ENCODE measurements at places on chromosomes 2 and 18.

DNA sequence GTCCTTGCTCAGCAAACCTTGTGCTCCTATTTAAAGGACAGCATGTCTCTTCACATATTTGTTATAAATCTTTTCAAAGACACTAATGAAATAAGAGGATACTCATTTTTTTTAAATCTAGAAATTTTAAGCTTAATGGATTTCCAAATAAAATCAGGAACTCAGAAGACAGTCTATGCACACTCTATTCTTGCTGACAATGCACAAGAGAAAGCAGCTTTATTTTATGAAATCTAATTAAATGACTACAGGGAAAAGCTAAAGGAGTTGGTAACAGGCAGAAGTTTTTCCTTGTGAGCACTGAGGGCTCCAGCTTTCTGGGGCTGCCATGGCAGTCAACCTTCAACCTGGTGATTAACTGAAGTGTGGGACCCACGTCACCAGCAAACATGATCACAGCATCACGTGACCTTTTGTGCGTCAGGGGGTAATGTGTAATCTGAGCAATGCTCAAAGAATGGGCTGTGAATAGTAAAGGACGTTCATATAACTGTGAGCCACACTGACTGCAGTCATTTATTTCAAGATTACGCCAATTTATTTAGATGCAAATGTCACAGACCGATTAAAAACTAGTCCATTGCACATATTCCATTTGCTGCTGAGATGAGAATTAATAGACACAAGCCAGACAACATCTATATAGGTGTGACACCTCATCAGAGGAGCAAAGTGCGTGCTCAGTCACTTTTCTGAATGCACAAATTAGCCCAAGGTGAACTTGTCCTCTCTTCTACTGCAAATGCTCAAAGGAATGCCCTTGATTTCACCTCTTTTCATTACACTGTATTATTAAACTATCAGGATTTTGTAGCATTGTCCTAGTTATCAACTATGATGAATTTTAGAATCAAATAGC lies 11.6 kb upstream of the DNER start:
- DNase-seq, result no peak

- DNase-seq, result no peak
These were observed 58.6 kb downstream of the FN1 start for GRCh38 chr2:215377283-215377682.

DNA sequence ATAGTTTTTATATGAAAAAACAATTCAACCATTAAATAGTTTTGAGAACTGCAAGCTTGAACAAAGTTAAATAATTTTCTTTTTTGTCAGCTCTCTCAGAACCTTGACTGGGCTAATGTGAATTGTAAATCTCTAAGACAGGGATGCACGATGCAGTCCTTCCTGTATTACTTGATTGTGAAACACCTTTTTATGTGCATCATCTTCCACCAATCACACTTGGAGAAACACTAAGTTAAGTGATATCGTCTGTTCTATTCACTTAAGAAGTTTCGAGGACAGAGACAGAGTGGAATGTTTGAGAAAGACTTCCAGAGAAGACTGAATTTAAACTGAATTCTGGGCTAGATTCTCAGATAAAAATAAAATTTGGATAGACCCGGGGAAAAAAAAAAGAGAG lies 238.2 kb downstream of the MREG start:
- no peak for DNase-seq

DNA sequence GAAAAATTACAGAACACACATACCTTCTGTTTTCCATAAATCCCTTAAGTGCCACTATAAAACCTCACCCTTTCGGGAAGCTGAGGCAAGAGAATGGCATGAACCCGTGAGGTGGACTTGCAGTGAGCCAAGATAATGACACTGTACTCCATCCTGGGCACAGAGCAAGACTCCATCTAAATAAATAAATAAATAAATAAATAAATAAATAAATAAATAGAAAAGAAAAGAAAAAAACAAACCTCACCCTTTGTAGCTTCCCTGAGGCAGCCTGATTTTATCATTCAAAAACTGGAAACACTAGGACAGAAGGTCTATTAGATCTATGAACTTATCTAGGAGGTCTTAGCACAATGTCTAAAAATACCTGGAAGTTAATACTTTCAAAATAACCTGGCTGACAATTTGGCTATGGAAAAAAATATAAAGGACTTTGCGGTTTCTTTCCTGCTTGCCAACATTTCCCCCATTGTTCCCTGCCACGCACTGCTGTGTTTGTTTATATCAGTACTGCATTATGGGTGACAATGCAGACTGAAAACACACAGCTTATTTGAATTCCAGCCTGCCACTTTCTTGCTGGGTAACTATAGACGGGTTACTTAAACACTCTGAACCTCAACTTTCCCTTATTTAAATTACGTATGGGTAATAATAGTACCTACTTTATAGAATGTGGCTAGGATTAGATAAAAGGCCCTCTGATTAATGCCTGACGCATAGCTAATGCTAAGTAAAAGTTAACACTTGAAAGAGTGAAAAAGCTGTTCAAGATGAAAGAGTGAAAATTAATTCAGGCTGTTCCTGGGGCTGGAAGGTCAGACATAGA lies 313.0 kb downstream of the RDH14 start:
- DNase-seq, result no peak

DNA sequence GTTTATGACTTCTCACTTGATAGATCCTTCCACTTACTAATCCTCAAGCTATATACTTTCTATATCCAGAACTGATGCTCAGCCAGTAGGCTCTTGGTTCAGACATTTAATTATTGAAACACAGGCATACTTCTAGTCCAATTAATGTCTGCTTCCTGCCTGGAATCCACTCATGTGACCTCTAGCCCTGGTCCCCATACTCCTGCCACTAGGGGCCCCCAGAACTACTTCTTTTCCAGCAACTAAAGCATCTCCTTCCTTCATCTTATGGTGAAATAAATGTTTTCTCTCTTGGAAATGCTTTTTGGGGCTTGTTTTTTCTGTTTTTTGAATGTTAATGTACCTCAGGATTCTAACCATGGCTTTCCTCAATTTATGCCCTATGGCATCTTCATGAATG lies 527.6 kb downstream of the SATB2 start:
- DNase-seq, result no peak

GRCh38 chr2:11371092-11371937 lies 26.9 kb upstream of the ROCK2 start:
- DNase-seq, result no peak

- DNase-seq, result no peak
These were observed at the start of gene DYSF for GRCh38 chr2:71453404-71454220. Gene DYSF, plus strand, starts transcription at chr2:71453561.

DNA sequence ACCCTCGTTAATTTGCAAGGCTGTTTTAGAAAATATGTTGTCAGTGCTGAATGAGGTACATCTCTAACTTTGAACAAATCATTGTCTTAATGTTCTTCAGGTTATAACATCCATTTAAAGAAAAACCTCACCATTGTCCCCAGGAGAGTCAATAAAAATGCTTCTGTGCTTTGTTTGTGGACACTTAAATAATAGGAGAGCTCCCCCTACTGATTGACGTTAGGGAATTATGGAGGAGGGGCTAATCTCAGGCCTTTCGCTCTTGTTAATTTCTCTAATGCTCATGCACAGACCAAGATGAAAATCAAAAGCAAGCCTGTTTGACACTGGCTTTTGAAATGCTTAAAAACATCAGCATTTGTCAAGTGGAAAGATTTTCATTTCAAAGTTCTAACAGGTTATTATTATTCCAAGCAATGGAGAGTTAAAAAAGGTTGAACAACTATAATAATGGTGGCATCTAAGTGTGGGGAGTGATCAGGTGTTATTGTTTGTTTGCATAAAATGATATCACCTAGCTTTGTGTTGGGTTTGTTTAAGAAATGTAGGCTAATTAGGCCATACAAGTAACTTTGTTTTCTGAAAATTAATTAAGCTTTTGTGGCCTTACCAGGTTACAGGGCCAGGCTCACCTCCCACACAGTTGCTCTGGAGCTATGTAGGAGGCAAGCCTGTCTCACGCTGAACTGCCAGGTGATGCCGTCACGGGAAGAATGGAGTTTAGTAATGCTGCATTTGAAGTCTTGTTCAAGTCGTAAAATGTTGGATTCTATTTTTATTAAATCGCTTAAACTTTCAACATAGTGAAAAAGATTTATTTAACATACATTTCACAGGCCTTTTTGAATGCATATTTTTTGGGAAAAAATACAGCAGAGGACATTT lies 51.7 kb upstream of the SMIM21 start:
- DNase-seq, result no peak

- no peak for DNase-seq
These were observed 54.8 kb downstream of the CRACDL start for GRCh38 chr2:98881153-98881650.

- DNase-seq, result no peak
These were observed 106.3 kb downstream of the ANTXR1 start for GRCh38 chr2:69119104-69119894.

DNA sequence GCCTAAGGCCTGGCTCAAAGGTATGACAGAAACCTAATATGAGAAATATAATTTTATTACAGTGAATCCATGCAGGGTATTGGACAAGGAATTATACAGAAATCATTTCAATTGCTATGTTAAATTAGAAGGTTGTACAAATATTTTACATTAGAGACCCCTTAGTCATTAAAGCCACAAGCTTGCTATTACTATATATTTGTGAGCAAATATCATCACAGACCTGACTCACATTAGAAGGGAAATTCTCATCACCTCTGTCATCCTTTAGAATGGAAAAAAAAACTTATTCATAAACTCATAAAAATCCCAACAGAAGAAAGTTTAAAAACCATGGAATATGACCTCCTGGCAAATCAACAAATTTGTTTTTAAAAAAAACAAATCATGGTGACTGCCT lies 277.9 kb downstream of the DCC start:
- no peak for DNase-seq

DNA sequence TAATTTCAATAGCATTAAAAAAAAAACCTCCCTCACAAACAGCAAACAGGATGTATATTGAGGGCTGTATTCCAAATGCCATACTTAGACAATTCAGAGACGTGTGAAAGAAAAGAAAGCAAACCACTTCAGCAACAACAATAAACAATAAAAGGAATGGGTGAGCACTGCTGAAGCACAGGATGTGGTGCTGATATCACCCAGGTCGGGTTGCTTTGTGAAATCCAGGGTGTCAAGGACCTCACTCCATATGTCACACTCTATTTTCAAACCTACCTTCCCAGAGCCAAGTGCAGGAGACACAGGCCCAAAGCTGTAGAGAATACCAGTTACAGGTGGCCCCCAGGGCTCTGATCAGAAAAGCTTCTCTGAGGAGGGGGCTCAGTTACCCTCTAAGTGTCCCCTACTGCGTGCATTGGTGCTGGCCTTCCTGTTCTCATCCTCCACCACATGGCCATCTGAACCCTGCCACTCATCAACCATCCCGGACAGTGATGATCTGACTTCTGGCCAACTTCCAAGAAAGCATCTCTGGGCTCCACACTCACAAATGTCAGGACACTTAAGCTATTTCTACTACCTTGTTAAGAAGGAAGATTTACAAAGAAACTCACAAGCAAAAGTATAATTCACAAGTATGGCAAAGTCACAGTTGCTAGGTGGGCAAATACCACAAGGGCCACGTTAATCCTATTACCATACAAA lies 363.0 kb downstream of the SS18 start:
- no peak for DNase-seq

DNA sequence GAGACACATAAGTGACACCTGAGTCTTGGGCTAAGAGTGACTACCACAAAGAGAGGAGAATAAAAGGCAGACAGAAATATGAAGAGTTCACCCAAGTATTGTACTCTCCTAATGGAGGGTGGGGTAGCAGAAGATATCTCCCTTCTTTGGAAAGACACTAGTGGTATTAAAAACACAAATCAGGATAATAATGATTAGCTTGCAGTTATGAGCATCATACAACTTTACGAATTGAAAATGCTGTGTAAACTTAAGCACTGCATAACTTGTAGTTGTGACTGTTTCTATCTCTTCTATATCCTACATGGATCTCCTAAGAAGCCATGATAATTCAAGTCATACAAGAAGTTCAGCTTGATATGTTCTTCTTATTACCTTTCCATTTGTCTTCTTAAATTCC lies 38.1 kb upstream of the CDH20 start:
- DNase-seq, result no peak

GRCh38 chr2:193679847-193680246 lies 1485.1 kb upstream of the TMEFF2 start:
- DNase-seq, result no peak

GRCh38 chr18:5942591-5942990 lies 47.3 kb upstream of the TMEM200C start:
- DNase-seq, result no peak

DNA sequence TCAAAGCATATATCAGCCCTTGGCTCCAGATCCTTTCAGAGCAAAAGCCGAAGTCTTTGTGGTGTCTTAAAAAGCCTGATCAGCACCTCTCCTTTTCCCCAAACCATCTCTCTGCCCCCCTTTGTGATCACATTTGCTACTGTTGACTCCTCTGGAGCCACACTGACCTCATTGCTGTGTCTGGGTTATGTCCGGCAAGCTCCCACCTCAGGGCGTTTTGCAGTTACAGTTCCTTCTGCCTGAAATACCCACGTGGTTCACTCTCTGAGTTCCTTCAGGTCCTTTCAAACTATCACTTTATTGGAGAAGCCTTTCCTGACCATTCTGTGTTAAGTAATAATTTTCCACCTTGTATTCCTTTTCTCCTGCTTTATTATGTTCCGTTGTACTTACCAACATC lies 11.8 kb downstream of the C2orf69 start:
- no peak for DNase-seq

- DNase-seq, result no peak
These were observed 266.7 kb downstream of the HAUS1 start for GRCh38 chr18:46370898-46371297.

DNA sequence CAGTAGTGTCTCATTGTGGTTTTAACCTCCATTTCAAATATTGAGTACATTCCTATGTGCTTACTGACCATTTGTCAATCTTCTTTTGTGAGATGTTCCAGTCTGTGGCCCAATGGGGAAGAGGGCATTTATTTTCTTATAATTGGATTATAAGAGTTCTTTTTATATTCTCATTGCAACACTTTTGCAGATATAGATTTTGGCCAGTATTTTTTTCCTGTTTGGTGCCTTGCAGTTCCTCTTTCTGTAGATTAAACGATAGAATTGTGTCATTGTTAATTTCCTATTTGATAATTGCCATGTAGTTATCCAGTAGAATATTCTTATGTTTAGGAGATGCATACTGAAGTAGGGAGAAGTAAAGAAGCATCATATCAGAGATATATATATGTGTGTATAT lies 56.4 kb upstream of the CYTIP start:
- no peak for DNase-seq
